ENCODE measurements at places on chromosomes 5 and 9. TPM values are rescaled to one million over a fixed set of nuclear protein-coding genes. Genes with fewer than 3 reads are reported as not detected.

The FAM81B gene
- not detected for total RNA-seq

The C5orf47 gene
- total RNA-seq = not detected

The PTRH1 gene
- total RNA-seq = 9.8 TPM

The PCDHA4 gene
- 0.90 TPM for total RNA-seq

The CYLC2 gene
- total RNA-seq = not detected

The MAT2B gene
- total RNA-seq = 39.3 TPM

The ADAMTSL1 gene
- 50.4 TPM for total RNA-seq

The HMMR gene
- not detected for total RNA-seq

The PCDHGB5 gene
- total RNA-seq = 18.2 TPM

The NEUROG1 gene
- not detected for total RNA-seq

The GHR gene
- 10.9 TPM for total RNA-seq

The NUTM2F gene
- total RNA-seq = not detected

The GRXCR2 gene
- not detected for total RNA-seq

The ETF1 gene
- total RNA-seq = 69.2 TPM

The PCDHB7 gene
- total RNA-seq = 6.7 TPM

The WNT8A gene
- not detected for total RNA-seq

The DIPK1B gene
- 7.3 TPM for total RNA-seq

The PCDHA12 gene
- total RNA-seq = 0.57 TPM

The DOCK8 gene
- 20.2 TPM for total RNA-seq

The HEMGN gene
- not detected for total RNA-seq

The IFNA13 gene
- total RNA-seq = not detected

The INIP gene
- 14.1 TPM for total RNA-seq

The TERT gene
- not detected for total RNA-seq
